Colonic mucosa (tissue), 4 donors: ENCODE measurements at places on chromosomes 2 and 18. TPM values are rescaled to one million over a fixed set of nuclear protein-coding genes. Genes with fewer than 3 reads are reported as not detected.

Gene SIX3
- total RNA-seq = not detected

Gene HOXD3
- total RNA-seq = 3.2 TPM

Gene B3GNT7
- 244 TPM for total RNA-seq

Gene SLC19A3
- 19.6 TPM for total RNA-seq

Gene EMILIN1
- 20.2 TPM for total RNA-seq

Gene EGR4
- not detected for total RNA-seq

Gene TMEM182
- 3.4 TPM for total RNA-seq

Gene GCG
- total RNA-seq = 81.3 TPM

Gene SP140
- total RNA-seq = 2.2 TPM

Gene CD8A
- total RNA-seq = 1.6 TPM

DNA sequence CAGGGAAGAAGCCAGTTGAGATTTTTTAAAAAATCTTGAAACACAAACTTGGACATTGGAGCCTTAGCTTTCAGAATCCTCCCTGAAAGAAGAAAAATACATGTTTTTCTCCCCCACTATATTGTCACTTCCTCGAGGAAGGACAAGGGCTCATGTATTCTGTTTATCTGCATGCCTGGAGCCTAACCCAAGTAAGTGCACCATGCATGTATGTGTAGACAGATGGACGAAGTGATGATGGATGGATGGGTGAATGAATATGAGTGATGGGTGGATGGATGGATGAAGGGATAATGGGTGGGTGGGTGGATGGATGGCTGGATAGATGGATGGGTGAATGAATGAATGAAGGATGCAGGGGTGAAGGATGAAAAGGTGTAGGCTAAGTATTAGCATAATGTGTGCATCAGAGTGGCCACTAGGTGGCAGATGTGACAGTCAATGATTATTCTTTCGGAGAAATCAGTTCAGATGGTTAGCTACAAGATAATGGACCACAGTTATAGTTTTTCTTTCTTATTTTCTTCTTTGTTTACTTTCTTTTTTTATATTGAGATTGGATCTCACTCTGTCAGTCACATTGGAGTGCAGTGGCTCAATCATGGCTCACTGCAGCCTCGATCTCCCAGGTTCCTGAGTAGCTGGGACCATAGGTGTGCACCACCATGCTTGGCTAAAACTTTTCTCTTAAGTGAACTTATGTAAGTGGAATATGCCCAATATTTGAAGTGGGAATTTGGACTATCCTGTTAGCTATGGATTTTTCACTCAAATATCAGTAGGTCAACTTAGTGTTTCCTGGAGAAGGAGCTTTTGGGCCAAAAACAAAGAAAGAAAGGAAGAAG lies 18.5 kb upstream of the CCDC93 start:
- H3K36me3 ChIP-seq = no peaks in the 10 kb centered on the region
- H3K4me3 ChIP-seq = no peak overlapping the region
- DNase-seq = peak; percentile 34
- H3K4me1 ChIP-seq = no peaks in the 10 kb centered on the region

DNA sequence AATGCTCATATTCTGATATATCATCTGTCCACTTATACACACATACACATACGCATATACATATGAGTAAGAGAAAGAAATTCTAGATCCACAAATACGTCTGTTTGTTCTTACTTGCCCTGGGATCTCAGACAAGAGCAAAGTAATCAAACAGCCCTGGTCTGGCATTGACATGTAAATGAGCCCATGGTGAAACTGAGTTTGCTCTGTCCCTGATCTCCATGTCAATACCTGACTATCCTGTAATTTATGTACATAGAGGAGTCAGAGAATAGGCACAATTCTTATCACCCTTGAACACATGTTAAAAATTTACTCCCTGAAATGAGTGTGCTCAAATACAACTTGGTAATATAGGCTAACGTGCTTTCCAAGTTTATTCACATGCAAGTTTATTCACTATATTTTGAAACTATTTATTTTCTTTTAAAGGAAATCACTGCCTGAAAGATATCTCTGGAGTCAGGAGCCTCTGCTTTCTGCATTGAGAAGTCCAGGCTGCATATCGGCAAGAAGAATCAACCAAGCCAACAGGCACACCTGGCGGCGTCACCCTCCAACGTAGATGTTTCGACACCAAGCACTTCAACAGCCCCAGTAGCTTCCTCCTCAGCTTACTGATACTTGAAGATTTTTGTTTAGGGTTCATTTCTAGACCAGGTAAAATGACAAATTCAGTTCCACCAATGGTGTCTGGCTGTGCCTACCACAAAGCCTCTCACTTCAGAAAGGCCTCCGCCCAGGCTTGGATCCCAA lies 100.6 kb downstream of the CMPK2 start:
- H3K36me3 ChIP-seq = no peaks in the 10 kb centered on the region
- no peak overlapping the region for H3K4me3 ChIP-seq
- no peak for DNase-seq
- no peak overlapping the region for H3K27ac ChIP-seq
- no peaks in the 10 kb centered on the region for H3K27me3 ChIP-seq

DNA sequence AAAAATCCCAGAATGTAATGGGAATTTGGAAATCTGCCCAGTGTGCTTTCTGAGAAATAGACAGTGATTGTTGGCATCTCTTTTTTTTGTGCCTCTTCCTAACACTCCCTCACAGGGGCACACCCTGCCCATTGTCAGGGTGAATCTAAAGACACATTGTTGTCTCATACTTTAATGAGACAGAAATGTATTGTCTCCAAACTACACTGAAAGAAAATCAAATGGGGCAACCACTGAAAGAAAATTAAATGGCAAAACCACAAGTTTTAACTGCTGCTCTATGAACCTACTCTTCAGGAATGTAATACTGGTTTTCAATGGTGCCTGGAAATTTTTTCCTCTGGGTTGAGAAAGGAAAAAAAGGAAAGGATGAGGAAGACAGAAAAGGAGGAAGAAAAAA lies 43.2 kb upstream of the GLS start:
- DNase-seq = no peak
- no peaks in the 10 kb centered on the region for H3K36me3 ChIP-seq
- H3K4me3 ChIP-seq = no peak overlapping the region
- H3K27me3 ChIP-seq = no peaks in the 10 kb centered on the region
- H3K27ac ChIP-seq = no peak overlapping the region
- no peaks in the 10 kb centered on the region for H3K4me1 ChIP-seq

DNA sequence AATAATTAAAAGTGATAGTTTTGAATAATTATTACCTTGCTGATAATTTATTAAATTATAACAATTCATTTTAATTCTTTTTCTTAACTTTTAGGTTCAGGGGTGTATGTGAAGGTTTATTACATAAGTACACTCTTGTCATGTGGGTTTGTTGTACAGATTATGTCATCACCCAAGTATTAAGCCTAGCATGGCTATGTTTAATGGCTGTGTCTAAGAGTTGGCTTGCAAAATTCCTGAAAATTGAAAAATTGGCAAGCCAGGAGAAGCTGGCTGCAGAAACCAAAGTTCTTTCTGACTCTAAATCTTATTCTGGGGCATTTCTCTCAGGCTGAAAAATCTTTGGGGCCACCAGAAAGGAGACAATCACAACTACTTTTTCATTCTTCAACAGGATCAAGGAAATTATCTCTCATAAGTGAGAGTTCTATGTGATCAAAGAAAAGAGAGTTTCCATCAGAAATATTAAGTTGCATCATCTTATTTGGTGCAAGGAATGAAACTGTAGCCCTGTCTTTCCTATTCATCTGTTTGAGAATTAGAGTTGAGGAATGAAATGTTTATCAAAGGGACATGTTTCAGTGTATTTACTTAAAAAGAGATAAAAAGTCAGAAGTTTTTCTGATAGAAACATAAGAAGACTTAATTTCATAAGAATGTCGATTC lies 412.1 kb upstream of the CDH2 start:
- no peak overlapping the region for H3K27ac ChIP-seq
- no peaks in the 10 kb centered on the region for H3K36me3 ChIP-seq
- no peak for DNase-seq

- no peaks in the 10 kb centered on the region for H3K4me1 ChIP-seq
These were observed 115.9 kb downstream of the CAPN13 start for GRCh38 chr2:30691091-30691947.
